ENCODE measurements at places on chromosomes 4 and X. TPM values are rescaled to one million over a fixed set of nuclear protein-coding genes. Genes with fewer than 3 reads are reported as not detected.

- no peak for DNase-seq
These were observed 37.5 kb downstream of the CHRNA9 start for GRCh38 chr4:40372651-40373050.

- DNase-seq, result no peak
These were observed 96.4 kb upstream of the C1GALT1C1 start for GRCh38 chrX:120726294-120726693.

DNA sequence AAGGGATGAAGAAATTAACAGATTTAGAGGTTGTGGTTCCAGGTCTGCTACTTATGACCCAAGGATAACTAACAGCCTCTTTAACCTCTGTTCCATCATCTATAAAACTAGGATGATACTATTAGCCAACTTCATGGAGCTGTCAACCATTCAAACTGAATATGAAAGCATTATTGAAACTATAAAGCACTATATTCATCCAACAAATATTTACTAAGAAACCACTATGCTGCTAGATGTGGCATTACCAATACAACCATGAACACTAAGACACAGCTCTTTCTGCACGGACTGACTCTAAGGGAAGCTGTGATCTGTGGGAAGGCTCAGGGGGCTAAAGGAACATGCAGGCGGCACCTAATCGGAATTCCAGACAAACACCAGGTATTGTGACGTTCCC is 66.0 kb downstream of the APBB2 start:
- DNase-seq, result no peak

- no peak for DNase-seq
These were observed 480.1 kb downstream of the SPRY1 start for GRCh38 chr4:123876671-123877101.

DNA sequence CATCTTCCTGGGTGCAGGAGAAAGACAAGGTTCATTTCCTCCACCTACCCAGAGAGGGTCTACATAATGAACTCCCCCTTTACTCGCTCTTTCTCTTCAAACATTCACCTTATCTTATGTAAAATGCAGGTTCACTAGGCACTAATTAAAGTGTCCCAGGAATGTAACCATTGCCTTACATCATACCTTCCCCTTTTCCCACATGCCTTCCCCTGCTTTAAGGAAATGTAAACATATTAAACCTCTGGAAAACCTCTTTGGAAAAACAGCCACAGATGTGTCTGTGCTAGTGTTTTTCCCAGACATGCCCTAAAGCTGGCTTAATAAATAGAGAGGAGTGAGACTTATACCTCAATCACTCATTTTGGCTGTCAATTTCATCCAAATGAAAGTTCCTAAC is 15.8 kb downstream of the TBC1D9 start:
- no peak for DNase-seq

TMSB15A gene
- total RNA-seq, result not detected

PSAPL1 gene
- not detected for total RNA-seq

All from pancreas (tissue), 10 donors.